SJSA1 (cell line): ENCODE measurements at places on chromosomes 12 and 14. TPM values are rescaled to one million over a fixed set of nuclear protein-coding genes. Genes with fewer than 3 reads are reported as not detected.

Gene DLK1
- total RNA-seq: not detected in 2 replicates

Gene MAP1LC3B2
- total RNA-seq: 0.37 TPM in 1 of 2 replicates, not detected in the other

Gene GLIPR1L1
- total RNA-seq: not detected in 2 replicates

Gene SRRM4
- not detected in 2 replicates for total RNA-seq

Gene SLC8A3
- 4.5 and 5.2 TPM in 2 replicates for total RNA-seq

Gene CCDC88C
- total RNA-seq: not detected in 2 replicates

Gene FKBP3
- total RNA-seq: 31.7 and 56.9 TPM in 2 replicates

Gene HOXC5
- total RNA-seq: not detected in 2 replicates

Gene RPS6KA5
- total RNA-seq: 1.9 and 6.8 TPM in 2 replicates

DNA sequence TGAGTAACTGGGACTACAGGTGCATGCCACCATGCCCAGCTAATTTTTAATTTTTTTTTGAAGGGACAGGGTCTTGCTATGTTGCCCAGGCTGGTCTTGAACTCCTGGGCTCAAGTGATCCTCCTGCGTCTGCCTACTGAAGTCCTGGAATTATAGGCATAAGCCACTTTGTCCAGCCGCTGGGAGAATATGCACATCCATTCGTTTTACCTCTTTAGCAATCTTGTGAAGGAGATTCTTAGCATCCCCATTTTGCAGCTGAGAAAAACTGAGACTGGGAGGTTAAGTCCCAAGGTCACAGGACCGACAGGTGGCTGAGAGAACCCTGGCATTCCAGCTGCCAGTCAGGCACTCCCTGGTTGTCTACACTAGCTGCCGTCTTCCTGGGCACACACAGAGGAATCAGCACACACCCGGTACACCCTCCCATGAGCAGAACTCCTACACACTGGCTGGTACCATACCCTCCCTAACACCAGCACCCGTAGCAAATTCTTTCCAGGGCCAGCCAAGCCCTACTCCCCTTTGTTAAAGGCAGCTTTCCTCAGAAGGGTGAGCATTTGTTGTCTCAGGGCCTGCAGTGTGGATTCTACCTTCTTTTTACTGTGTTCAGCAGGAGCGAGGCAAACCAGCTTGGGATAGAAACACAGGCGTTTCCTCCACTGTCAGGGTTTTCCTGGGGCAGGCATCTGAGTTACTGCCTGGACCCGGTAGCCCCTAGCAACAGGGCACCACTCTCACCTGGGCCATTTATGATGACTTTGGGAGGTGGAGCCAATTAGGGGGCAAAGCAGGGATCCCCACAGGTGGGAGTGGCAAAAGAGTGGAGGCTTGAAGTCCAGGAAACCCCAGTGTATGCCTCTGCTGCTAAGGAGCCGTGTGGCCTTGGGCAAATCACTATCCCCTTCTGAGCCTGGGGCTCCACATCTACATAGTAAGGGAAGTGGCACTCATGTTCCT is 70.2 kb downstream of the IRF2BPL start:
- no peak for DNase-seq

GRCh38 chr14:88598097-88598675 is 35.3 kb downstream of the ZC3H14 start:
- no peak for DNase-seq

GRCh38 chr12:3367750-3368444 is 123.1 kb upstream of the PRMT8 start:
- DNase-seq: no peak

GRCh38 chr12:124777399-124778372 is 86.0 kb downstream of the SCARB1 start:
- DNase-seq: no peak

DNA sequence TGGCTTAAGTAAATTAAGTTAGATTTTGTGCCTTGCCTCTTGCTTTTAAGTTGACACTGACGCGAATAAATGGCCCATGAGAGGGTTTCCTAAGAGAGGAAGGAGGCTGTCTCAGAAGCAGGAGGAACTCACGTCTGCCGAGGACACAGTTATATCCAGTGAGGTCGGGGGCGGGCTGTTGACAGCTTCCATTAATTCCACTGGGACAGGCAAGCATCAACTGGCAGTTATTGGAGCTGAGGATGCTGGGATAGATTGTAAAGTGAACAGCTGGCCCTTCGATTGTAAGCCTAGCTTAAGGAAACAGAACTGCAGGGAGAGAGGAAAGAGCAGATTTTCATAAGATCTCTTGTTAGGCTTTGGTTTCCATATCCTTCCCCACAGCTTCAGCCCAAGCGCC is 399.2 kb downstream of the IPO8 start:
- DNase-seq: no peak

- DNase-seq: no peak
Measured at GRCh38 chr12:89092297-89092696, 260.0 kb downstream of the DUSP6 start.

GRCh38 chr14:74947353-74948227 is 7.8 kb downstream of the PGF start:
- no peak for DNase-seq

DNA sequence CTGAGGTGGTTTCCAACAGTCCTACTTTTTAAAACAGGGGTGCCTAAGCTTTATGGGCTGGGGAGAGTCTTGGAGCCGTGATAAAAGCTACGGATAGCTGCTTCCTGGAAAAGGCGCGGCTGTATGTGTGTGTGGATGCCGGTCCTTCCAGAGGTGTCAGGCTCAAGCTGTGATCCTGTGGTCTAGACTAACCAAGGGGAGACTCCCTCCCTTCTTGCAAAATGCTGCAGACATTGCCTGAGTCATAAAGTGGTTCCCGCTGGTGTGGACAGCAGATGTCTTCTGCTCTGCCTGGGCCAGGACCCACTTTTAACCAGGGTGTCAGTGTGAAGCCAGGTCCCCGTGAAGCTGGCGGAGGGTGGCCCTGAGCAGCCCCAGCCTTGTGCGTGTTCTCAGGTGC is 37.8 kb downstream of the CCDC92 start:
- DNase-seq: no peak

DNA sequence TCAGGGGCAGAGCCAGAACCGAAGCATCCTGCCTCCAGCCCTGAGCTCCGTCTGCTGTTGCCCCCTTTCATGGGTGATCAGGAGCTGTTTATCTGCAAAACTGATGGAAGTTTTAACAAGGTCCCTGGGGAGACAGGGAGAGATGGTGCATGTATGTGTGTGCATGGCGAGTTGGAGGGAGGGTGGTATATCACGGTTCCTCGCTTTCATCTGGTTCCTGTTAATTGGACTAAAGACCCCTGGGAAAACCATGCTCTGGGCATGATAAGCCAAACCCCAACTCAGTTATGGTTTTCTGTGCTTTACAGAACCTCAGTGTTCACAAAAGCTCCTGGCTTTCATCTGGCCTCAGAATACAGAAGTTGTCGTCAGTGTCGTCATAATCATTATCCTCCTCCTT is 133.6 kb downstream of the KSR2 start:
- DNase-seq: no peak

DNA sequence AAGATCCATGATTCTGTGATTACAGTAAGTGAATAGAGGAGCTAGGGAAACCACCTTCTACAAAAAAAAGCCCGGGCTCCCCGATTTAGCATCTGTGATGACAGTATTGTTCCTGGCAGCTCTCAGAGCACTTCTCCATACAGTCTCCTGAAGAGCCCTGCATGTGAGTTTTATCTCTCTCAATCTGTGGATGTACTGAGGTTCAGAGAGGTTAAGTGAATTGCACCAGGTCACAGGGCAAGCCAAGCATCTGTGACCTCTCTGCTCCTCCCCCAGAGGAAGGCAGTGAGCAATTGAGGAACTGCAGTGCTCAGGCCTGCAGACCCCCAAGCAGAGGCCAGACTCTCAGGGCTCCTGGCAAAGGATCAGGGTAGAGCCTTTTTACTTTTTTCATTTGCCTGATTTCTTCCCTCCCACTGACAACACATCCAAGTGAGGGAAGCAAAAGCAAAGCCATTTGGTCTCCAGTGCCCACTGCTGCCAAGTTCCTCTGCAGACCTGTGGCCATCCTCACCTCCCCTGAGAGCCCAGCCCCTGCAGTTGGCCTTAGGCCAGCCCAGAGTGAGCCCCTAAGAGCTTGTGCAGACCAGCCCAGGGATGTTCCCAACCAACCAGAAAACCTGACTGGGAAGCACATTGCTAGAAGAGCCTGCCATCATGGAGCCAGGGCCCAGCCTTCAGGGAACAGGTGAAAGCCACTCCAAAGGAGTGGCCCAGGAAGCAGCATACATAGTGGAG is 47.6 kb upstream of the PNMA1 start:
- no peak for DNase-seq

- DNase-seq: peak; percentile 93
Measured at GRCh38 chr12:47819896-47820630, at the start of gene HDAC7. Gene HDAC7 (minus strand): TSS chr12:47819903. CDS start chr12:47819785, 118 bp downstream.

DNA sequence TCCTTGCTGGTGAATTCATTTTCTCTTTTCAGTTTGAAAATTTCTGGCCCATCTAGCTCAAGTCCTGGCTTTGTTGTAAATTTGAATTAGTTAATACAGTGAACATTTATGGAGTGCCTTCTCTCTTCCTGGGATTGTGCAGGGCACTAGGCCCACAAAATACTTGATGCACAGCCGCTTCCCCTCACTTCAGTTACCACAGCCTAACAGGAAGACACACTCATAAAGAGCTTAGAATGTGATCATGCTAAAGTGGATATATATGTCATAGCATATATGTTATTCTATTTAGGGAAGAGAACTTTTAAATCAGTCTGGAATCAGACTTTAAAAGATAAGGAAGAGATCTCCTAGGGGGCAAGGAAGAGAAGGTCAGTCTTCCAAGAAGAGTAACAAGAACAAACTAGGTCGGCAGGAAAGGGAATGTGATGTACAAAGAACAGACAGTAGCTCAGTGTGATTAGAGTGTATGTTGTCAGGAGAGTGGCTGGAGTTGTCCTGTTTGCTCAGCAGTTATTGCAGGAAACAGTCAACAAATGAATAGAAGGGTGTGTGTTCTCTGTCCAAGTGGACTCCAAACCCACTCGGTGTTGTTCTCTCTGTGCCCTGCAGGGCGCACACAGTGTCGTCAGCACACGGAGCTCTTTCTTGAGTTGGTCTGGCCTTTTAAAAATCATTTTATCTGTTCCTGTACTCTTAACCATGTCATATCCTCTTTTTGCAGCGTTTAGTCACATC is 74.4 kb downstream of the DAAM1 start:
- no peak for DNase-seq

- DNase-seq: peak; percentile 78
Measured at GRCh38 chr12:121579981-121580868, 598 bp downstream of the KDM2B start.

DNA sequence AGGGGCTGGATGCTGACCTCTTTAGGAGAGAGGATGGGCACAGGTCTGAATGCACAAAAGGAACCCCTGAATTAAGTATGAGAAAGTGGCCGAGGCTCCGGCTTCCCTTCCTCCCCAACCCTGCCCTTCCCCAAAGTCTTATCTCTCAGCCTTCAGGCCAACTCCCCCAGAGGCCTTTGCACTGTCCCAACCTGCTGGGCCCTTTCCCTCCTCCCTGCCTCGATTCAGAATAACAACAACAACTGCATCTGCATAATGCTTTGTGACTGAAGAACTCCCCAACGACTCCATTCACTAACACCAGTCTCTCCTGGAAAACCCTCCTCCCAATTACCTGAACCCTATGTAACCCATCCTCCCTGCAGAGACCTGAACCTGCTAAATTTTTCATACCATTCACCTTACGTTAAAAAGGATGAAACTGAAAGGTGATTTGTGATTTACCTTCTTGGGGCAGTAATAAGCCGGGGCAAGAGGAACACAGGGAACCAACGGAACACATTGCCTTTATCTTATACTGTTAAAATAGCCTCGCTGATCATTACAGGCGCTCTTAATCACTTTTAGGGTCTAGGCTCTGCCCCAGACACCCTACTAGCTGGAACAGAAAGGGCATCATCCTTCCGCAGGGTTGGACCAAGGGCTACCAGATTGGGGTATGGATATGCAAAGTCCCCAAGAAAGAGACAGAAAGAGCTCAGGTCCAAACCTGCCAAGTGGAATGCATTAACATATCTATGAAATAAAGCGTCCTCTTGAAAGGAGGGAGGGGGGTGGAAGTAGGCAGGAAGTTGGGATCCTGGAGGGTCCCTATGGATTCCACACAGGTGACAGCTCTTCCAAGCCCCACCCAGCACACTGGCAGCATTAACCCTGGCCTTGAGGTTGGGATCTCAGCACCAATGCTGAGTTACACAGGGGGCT is 24.2 kb upstream of the FOXN3 start:
- DNase-seq: no peak

GRCh38 chr12:63965936-63966605 is 121.6 kb downstream of the SRGAP1 start:
- no peak for DNase-seq

- peak; percentile 31 for DNase-seq
Measured at GRCh38 chr12:24596768-24597388, 352.0 kb downstream of the BCAT1 start.

- DNase-seq: no peak
Measured at GRCh38 chr14:89810101-89810500, 144.4 kb downstream of the EFCAB11 start.

GRCh38 chr12:26830783-26831551 is 2.0 kb downstream of the ITPR2 start:
- DNase-seq: no peak

- no peak for DNase-seq
Measured at GRCh38 chr12:72323881-72324280, 51.7 kb downstream of the TRHDE start.

DNA sequence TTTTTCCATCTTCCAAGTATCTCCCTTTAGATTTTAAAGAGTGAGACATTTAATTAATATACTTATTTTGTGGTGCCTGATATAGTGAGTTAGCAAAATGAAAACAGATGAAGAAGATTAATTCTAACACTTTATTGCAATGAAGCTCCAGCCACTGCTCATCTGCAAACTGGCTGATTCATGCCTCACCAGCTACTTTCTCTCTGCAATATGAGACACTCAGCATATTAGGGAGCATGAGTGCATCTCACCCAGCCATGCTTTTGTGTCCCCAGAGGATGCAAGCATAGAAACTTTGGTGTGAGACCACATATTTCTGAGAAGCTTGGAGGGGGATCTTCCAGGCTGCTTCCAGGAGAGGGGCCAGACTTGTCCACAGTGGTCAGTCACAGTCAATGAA is 148.6 kb downstream of the BMP4 start:
- no peak for DNase-seq

GRCh38 chr14:52553002-52553670 is 500 bp downstream of the GPR137C start:
- no peak for DNase-seq

DNA sequence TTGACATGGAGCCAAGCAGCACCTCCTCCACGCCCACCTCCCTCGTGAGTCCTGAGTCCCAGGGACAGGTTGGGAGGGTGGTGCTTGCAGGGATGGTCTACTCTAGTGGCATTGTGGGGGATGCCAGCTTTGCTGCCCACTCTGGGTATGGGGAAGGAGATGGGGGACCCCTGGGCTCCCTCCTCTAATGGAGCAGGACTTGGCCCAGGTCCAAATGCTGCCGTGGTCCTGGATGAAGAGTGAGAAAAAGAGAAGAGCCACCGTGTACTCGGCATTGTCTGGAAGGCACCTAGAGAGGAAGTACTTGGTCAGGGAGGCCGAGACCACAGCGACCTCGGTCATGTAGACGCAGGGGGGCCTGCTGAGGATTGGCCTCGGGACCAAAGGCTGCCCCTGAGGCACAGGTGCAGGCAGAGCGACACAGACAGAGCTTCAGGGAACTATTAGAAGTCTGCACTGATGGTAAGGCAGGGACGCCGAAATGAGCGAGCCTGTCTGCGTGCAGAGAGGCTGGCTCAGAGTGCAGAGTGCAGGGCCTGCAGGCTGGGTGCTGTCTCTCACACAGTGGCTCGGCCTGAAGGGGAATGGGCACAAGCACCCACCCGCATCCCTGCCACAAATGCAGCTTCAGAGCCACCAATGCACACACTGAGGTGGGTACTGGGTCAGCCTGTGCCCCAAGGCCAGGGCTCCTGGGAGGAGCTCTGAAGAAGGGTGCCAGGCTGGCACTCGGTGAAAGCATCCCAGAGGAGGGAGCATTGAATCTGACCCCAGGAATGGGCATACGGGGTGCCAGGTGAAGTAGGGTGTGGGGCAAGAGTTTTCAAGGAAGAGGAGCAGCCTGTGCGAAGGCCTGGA is 17.4 kb downstream of the NGB start:
- no peak for DNase-seq
